ENCODE measurements at places on chromosomes 12 and 14.

GRCh38 chr12:116092162-116092561, 185.3 kb downstream of the MED13L start:
- no peak for DNase-seq

- DNase-seq, result no peak
Measured at GRCh38 chr12:26810330-26810729, 22.7 kb downstream of the ITPR2 start.

- DNase-seq, result no peak
Measured at GRCh38 chr12:6956021-6956727, 5.0 kb downstream of the PTPN6 start.

DNA sequence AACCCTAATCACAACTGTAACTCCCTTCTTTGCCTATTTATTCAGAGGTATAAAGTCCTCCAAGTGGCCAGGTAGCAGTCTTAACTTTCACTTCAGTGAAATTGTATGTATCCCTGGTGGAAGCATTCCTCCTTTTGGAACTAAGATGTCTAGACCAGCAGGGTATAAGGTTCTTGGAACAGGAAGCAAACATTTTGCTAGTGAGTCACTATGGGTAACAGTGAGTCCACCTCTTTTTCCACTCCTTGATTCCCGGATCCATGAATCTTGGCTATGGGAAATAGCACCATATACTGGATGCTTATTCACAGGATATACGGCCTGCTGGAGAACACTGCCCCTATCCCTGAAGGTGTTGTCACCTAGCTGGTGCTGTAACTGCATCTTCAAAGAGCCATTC, 80.2 kb downstream of the KCNA5 start:
- no peak for DNase-seq

All from stimulated activated CD8-positive, alpha-beta memory T cell treated with anti-CD3 and anti-CD28 coated beads, Interleukin-7, amount 100 ng/mL, for 1 hour (primary cell).